Muscle of leg (tissue), 16 donors: ENCODE measurements at places on chromosomes 3 and 15. TPM values are rescaled to one million over a fixed set of nuclear protein-coding genes. Genes with fewer than 3 reads are reported as not detected.

FAM107A gene
- 0.84 TPM for total RNA-seq

SCN11A gene
- 2.0 TPM for total RNA-seq

OR5K2 gene
- not detected for total RNA-seq

RAB8B gene
- 21.1 TPM for total RNA-seq

CATSPER2 gene
- 0.93 TPM for total RNA-seq

DNA sequence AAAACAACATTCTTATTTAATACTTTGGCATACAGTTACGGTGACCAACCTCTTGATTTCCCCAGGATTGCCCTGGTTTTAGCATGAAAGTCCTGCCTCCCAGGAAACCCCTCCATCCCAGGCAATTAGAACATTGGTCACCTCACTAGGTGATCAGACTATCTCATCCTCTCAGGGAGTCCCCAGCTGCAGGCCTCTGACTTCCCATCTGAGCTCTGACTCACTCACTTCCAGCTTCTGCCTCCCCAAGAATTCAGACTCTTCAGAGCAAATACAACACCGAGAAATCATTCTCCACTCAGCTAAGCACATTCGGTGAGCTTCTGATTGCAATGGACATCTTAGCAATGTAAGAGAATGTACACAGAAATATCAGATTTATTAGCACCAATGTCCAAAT lies 92.4 kb upstream of the HES1 start:
- H3K27ac ChIP-seq, result no peak overlapping the region
- peaks cover 8% of the 10 kb centered on the region for H3K27me3 ChIP-seq
- peaks cover 31% of the 10 kb centered on the region for H3K4me1 ChIP-seq
- no peaks in the 10 kb centered on the region for H3K36me3 ChIP-seq
- DNase-seq, result peak; percentile 42

DNA sequence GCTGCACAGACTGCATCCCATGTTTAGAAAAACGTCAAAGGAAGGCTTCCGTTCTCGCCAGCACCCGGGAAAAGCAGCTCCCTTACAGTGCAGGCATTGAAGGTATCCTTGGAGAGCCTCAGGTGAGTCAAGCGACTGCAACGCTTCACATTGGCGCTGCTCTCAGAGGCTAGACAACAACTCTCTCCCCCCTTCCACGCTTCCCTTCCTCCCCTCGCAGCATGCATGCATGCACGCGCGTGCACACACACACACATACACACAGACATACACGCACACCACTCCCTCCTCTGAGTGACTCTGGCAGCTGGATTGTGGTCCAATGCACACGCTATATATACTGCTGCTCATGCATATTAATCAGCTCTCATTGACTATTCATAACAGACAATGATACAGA lies 191.1 kb downstream of the PDZRN3 start:
- H3K27me3 ChIP-seq, result no peaks in the 10 kb centered on the region
- H3K4me1 ChIP-seq, result peaks cover 26% of the 10 kb centered on the region
- no peaks in the 10 kb centered on the region for H3K36me3 ChIP-seq
- peak overlapping the region; percentile 18 for H3K4me3 ChIP-seq
- no peak overlapping the region for H3K27ac ChIP-seq

DNA sequence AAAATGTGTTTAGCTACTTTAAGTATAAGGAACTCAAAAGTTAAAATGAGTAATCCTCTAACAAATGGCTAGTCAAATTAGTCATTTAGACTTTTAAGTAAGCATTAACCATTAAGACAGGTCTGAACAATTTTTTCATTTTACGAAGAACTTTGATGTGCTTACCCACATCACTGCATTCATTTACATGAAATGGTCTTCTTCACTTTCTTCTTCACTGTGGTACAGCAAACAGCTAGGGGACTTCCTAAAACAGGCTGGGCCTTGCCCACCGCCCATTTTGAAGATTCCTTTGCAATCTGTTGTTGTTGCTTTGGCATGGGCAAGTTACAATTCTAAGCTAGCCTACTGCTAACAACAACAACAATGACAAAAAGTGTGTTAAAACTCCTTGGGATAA lies 67.4 kb downstream of the CBLB start:
- no peaks in the 10 kb centered on the region for H3K27me3 ChIP-seq
- no peak overlapping the region for H3K4me3 ChIP-seq
- peaks cover 5% of the 10 kb centered on the region for H3K4me1 ChIP-seq
- no peaks in the 10 kb centered on the region for H3K36me3 ChIP-seq
- DNase-seq, result no peak
- H3K27ac ChIP-seq, result no peak overlapping the region

DNA sequence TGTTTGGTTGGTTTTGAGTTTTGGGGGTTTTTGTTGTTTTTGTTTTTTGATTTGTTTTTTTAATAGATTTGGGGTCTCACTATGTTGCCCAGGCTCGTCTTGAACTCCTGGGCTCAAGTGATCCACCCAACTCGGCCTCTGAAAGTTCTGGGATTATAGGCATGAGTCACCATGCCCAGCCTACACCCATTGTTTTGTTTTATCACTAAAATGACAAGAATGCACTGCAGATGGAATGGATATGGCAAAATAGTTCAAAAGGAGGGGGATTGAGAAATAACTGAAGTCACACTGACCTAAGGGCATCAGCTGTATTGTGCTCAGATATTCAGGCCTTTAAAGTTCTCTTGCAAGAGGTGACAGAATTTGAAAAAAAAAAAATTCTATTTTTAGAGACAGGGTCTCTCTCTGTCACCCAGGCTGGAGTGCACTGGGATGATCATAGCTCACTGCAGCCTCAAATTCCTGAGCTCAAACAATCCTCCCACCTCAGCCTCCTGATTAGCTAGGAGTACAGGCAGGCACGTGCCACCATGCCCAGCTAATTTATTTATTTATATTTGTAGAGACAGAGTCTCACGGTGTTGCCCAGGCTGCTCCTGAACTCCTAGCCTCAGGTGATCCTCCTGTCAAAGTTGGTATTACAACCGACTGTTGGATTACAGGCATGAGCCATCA lies 4.4 kb upstream of the RASA2 start:
- H3K4me1 ChIP-seq, result peaks cover 6% of the 10 kb centered on the region
- no peak overlapping the region for H3K27ac ChIP-seq
- H3K36me3 ChIP-seq, result no peaks in the 10 kb centered on the region
- H3K4me3 ChIP-seq, result no peak overlapping the region
- DNase-seq, result no peak

- H3K36me3 ChIP-seq, result no peaks in the 10 kb centered on the region
- peak; percentile 7 for DNase-seq
- no peaks in the 10 kb centered on the region for H3K27me3 ChIP-seq
- H3K27ac ChIP-seq, result no peak overlapping the region
These were observed 57.5 kb downstream of the TPRG1 start for GRCh38 chr3:189229196-189229828.

GRCh38 chr3:74537164-74537563 lies 77.3 kb downstream of the CNTN3 start:
- peaks cover 3% of the 10 kb centered on the region for H3K4me1 ChIP-seq

- H3K36me3 ChIP-seq, result peaks cover 4% of the 10 kb centered on the region
- no peak for DNase-seq
- H3K4me3 ChIP-seq, result no peak overlapping the region
- no peak overlapping the region for H3K27ac ChIP-seq
These were observed 50.6 kb downstream of the WDR76 start for GRCh38 chr15:43877371-43877770.

DNA sequence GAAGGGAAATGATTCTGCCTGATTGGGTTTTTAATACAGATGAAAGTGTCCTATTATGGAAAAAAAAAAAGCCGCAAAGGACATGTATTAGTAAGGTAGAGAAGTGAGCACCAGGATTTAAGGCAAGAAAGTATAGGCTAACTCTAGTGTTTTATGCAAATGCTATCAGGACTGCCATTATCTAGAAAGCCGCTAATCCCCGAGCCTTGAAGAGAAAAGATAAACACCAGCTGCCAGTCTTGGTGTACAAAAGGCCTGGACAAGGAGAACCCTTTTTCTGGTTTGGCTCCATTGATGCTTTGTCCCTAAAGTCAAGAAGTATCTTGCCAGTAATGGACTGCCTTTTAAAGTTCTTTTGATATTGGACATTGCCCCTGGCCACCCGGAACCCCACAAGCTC lies 8.6 kb upstream of the TRIM59 start:
- H3K4me3 ChIP-seq, result no peak overlapping the region
- DNase-seq, result no peak
- no peaks in the 10 kb centered on the region for H3K27me3 ChIP-seq
- H3K36me3 ChIP-seq, result no peaks in the 10 kb centered on the region
- no peak overlapping the region for H3K27ac ChIP-seq

- no peak overlapping the region for H3K4me3 ChIP-seq
- no peaks in the 10 kb centered on the region for H3K36me3 ChIP-seq
- peak; percentile 59 for DNase-seq
- peak overlapping the region; percentile 97 for H3K27ac ChIP-seq
These were observed 132.0 kb upstream of the IL12A start for GRCh38 chr3:159856590-159857104.

DNA sequence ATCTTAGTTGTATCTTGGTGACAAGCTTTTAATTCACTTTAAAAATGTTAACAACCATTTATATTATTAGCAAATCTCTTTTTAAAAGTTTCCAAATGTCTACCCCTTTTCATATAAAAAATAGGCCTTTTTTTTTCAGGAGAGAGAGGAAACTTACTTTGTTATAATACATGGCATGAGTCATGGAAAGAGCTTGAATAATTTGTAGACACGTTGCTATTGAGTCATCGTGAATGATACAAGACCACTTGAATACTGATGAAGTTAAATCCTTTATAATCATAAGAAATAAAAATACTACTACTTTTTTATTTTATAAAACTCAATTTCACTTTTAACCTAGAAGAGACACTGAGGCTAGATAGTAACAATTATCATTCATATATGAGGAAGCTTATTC lies 70.3 kb upstream of the BBX start:
- H3K27ac ChIP-seq, result no peak overlapping the region
- no peaks in the 10 kb centered on the region for H3K27me3 ChIP-seq
- no peaks in the 10 kb centered on the region for H3K36me3 ChIP-seq
- no peak overlapping the region for H3K4me3 ChIP-seq
- no peaks in the 10 kb centered on the region for H3K4me1 ChIP-seq
- DNase-seq, result no peak

DNA sequence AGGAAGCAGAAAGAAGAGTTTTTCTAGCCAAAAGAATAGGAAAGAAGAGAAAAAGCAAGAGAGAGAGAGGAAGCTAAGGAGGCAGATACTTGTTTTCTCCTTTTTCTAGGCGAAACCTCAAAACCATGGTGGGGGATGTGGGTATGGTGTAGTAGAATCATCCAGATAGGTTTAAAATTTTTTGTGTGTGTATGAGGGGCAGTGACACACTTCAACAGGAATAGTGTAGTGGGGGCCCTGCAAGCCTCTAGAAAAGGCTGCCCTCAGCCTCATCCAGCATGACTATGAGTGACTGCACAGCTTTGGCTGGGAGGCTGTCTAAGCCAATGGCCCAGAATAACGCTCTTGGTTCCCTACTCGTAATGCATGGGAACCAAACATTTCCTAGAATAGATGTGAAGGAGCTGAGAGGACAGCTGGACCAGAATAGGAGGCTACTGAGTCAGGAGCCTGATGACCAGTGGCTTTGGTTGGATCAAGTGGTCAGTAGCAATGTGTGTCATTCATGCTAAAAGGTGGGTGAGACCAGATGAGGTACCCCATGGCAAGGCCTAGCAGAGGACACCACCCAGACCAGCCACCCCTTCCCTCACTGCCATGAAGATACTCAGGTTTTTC lies 24.4 kb downstream of the MOBP start:
- H3K36me3 ChIP-seq, result no peaks in the 10 kb centered on the region
- H3K27ac ChIP-seq, result no peak overlapping the region
- DNase-seq, result no peak
- H3K4me1 ChIP-seq, result no peaks in the 10 kb centered on the region

- H3K27ac ChIP-seq, result no peak within 1 kb of the TSS
- H3K36me3 ChIP-seq, result no peaks in the 10 kb centered on the region
- peak; percentile 76 for DNase-seq
- H3K27me3 ChIP-seq, result peaks cover 27% of the 10 kb centered on the region
- H3K4me1 ChIP-seq, result peaks cover 16% of the 10 kb centered on the region
These were observed at the start of gene EPHA6 for GRCh38 chr3:96813820-96814650. Gene EPHA6 (plus strand): TSS chr3:96814594.

DNA sequence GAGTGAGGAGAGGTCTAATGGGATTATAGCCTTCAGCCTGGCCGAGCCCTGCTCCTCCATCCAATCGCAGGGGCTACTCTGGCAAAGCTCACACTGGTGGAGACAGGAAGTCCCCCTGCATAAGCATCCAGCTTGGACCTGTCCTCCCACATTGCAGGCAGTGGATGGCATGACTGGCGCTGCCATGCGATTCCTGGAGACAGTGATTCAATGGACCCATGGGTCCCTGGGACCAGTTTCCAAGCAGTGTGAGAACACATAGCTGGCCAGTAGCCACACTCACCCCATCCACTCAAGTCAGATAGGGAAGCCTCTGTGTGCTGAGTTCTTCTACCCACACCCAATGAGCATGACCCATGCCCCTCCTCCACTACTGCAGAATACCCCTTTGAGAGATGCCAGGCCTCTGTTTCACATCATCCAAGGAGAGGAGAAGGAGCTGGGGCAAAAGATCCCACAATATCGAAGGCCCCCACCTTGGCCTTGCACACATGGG lies 18.1 kb upstream of the POC1A start:
- H3K4me1 ChIP-seq, result no peaks in the 10 kb centered on the region
- H3K36me3 ChIP-seq, result no peaks in the 10 kb centered on the region
- no peak overlapping the region for H3K4me3 ChIP-seq
- no peak overlapping the region for H3K27ac ChIP-seq
- no peak for DNase-seq
